Stimulated activated CD8-positive, alpha-beta memory T cell treated with anti-CD3 and anti-CD28 coated beads, Interleukin-7, amount 100 ng/mL, for 24 hours (primary cell): ENCODE measurements at places on chromosomes 7 and 10.

DNA sequence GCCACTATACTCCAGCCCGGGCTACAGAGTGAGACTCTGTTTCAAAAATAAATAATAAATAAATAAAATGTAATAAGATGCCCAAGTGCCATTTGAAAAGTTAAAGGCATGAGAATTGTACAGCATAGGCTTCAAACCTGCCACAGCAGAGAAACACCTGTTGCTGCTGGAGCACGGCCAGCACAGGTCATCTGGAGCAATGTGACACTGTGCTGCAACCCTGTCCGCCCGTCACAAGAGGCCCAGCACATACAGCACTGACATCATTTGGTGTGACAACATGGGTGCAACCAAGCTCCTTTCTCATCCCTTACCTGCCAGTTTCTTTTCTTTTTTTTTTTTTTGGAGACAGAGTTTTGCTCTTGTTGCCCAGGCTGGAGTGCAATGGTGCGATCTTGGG lies 1.3 kb downstream of the RFC2 start:
- no peak for DNase-seq

DNA sequence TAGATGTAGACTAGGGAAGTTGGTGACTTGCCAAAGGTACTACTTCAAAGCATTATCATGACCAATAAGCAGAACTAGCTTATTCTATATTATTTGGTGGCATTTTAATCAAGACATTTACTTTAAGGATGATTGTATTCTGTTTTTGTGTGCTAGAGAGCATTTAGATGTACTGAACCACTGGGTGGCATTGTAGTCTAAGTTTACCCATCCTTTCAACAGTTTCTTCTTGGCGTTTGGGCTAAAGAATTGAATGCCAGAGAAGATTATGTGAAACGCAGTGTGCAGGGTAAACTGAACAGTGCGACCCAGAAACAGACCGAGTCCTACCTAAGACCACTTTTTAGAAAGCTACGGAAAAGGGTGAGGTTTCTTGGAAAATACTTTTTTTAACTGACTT lies 26.8 kb downstream of the PRPF18 start:
- no peak for DNase-seq

DNA sequence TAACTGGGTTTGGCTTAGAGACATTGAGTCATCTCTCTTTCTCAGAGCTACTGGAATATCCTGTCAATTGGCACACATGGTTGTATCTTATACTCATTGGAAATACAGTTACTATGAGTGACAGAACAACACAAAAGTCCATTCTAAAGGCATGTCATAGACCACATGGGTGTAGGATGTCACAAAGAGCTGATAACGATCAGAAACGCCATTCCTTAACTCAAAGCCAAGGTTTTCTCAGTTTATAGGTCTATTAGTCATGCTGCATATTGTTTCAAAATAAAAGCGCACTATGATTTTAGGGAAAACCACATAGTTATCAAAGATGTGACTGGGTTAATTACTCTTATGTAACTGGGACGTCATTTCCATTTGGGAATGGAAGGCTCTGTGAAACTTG lies 147.2 kb upstream of the FAM171A1 start:
- no peak for DNase-seq

DNA sequence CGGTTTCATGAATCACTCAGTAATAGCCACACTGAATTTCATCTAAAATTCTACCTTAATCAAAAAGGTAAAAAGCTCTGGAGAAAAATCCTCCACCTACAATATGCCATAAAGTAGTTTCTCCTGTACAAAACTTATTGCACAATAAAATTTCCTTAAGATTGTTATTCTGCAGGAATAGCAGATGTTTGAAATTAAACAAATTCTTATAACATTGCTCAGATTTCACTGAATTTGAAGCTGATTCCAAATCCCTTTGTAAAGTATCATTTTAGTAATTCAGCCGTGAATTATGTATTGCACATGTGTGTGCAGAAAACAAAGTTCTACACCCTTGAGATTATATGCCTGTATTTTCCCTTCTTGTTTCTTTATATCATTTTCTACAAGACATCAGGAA lies 123.8 kb downstream of the AMPH start:
- no peak for DNase-seq

DNA sequence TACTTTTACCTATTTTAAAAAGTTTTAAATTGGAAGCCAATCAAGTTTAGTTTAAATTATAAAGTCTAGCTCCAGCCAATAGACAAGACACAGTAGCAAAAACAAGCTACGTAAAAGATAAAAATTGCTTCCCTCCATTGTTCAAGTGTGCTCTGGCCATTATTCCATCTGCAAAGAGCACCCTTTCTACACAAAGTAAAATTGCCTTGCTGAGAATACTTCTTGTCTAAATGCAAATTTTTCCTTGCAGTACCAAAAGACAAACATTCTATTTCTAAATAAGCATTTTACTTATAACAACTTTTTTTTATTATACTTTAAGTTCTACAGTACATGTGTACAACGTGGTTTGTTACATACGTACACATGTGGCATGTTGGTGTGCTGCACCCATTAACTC lies 75.9 kb upstream of the ZNF746 start:
- no peak for DNase-seq

GRCh38 chr10:100485366-100485765 lies 22.6 kb downstream of the WNT8B start:
- no peak for DNase-seq

- DNase-seq: no peak
These were observed 57.2 kb upstream of the PITRM1 start for GRCh38 chr10:3229815-3230214.

DNA sequence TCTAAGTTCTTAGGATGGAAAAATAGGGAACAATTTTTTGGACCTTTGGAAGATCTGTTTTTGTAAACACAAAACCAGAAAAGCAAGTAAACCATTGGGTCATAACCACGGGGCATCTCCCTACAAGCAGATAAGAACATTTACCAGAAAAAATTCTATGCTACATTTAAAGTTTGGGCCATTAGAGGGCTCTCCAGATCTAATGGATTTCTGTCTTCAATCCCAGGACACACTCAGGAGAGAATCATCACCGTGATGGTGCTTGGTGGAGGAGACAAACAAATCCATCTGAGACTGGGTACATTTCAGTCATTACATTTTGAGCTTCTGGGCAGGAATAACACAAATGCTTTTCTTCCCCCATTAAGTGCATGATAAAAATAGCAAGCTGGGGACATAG lies 178.4 kb upstream of the TARP start:
- no peak for DNase-seq

DNA sequence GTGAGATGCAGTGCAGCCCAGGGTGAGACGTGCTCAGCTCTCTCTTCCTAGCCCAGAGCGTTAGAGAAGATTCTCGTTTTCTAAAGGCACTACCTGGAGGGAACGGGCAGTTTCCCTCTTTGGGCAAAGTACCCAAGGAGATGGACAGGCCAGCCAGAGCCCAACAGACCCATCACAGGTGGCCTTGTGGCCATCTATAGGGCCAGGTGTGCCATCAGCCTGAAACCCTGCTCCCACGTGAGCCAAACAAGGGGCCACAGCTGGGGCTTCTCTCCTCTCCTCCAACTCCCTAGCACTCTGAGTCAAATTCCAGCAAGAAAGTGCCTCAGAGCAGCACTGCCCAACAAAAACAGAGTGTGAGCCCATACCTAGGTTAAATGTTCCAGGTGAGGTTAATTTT lies 22.3 kb downstream of the CHST15 start:
- DNase-seq: no peak

GRCh38 chr7:84088802-84089201 lies 105.8 kb downstream of the SEMA3A start:
- DNase-seq: no peak

- no peak for DNase-seq
These were observed 26.1 kb downstream of the ZFAND4 start for GRCh38 chr10:45646384-45647050.

GRCh38 chr10:86693721-86694369 lies 25.5 kb downstream of the LDB3 start:
- no peak for DNase-seq

GRCh38 chr10:30769361-30769760 lies 139.8 kb upstream of the LYZL2 start:
- DNase-seq: no peak

GRCh38 chr10:99537989-99538917 lies 5.5 kb downstream of the NKX2-3 start:
- no peak for DNase-seq

GRCh38 chr10:8055420-8056349 lies 1.2 kb downstream of the GATA3 start:
- DNase-seq: no peak

DNA sequence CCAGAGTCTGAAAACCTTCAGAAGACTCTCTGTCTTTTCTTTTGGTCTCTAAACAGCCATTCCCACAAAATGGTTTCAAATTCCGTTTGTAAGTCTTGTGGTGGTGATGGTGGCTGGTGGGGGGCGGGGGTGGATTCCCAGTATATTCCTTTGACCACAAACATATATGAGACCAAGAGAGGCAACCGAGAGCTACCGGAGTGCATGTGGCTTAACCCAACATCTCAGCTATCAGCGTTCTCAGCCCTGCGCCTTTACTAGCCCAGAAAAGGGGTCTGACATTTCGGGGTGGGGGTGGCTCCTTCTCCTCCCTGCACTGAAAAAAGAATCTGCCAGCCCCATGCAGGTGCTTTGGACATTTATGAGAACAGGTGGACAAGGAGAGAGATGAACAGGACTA lies 621.1 kb downstream of the ACTR3B start:
- no peak for DNase-seq

DNA sequence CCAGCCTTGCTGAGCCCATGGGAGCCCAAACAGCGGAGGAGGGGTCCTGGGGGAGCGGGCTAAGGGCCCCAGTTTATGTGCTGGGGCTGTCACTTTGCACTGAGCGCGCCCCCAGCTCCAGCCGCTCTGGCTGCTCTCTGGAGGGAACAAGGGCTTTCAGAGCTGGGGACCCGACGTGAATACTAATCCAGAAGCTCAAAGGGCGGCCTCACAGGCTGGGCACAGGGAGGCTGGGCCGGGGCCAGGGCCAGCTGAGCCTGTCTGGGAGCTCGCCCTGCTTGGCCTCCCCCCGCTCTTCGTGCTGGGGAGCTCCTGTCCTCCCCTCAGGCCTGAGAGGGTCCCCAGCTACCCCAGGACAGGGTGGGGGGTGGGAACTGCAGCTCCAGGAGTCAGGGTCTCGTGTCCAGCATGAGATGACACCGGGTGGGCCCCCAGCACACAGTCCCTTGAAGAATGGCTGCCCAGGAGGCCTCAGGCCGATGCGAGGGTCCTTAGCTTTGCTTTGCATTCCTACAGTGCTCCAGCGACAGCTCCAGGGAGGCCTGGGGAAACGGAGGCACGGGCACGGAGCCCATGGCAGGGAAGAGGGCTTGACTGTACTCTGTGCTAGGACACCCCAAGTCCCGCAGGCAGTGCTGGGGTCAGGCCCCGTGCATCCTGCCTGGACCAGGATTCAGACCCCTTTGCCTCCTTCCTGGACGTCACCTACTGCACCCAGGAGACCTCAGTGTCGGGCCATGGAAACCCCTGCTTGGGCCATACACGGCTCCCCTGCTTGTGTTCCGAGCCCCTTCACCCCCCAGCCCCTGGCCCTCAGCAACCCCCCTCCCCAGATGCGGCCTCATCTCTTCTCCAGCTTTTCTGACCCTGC lies 5.8 kb upstream of the AMZ1 start:
- no peak for DNase-seq

- DNase-seq: no peak
These were observed 3.5 kb upstream of the LRRC18 start for GRCh38 chr10:48943096-48943495.

DNA sequence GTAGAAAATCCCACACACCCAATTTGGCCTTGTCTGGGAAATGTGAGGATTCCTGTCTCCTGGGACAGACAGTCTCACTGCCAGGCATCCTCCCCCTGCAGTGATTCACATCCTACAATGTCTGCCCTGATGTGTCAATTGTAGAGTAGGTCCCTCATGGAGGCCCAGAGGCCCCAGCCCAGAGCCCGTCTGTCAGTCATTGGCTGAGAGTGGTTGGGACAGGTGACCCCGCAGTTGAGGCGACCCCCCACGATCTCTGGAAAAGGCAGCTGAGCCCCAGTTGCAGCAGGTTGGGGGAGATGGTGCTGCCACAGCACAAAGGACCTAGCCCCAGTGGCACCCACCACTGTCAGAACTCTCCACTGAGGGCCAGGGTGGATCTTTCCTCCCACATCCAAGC lies 84.3 kb upstream of the INSIG1 start:
- no peak for DNase-seq

DNA sequence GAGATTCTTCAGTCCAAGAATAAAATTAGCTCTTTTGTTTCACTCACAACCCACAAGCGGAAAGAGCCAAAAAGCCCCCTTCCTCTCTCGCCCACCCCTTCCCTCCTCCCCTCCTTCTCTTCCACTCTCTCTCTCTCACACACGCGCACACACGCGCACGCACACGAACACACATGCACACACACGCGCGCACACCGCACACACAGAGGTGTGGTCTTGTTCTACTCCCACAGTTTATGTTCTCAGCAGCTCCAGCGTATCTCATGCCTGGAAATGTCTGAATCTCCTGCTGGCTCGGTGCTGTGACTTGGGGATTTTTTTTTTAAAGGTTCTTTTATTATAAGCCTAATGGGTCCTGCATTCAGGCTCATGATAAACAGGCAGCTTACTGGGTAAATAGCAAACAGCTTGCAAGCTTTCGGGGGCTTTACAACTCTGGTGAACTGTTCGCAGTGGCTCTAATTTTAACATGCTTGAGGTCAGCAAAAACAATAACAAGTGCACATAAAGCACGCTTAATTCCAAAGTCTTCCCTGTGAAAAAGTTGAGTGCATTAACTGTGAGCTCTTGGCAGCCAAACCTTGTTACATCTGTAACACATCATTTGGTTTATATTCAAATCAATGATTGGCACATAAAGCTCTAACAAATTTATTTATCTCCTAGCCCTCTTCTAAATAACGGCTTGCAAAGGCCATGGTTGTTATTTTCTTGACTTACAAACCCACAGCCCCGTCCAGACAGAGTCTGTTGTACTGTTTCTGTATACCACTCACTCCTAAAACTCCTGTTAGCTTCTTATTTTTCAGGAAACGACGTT lies 424.1 kb upstream of the MGMT start:
- no peak for DNase-seq

GRCh38 chr7:157005456-157006204 lies 4.8 kb downstream of the MNX1 start:
- no peak for DNase-seq

- DNase-seq: no peak
These were observed 224.6 kb upstream of the NRP1 start for GRCh38 chr10:33559105-33559504.

GRCh38 chr7:51318886-51319579 lies 2.4 kb upstream of the COBL start:
- no peak for DNase-seq

GRCh38 chr7:2096692-2097387 lies 135.9 kb downstream of the MAD1L1 start:
- no peak for DNase-seq

DNA sequence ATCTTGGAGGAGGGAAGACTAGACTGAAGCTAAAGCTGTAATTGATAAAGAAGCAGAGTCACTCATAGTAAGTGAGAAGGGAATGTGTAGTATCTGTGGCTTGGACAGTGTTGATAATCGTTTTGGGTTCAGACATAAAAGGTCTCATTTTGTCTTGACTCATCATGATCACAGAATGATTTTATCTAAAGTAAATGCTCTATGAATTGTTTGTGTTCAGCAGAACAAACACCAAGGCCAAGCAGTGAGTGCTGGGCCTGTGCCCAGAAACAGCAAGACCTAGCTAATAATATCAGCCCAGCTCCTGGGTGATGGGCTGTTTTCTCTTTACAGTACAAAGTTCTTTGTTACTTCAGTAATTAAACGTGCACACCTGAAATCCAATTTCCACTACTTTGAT lies 26.7 kb upstream of the CD36 start:
- no peak for DNase-seq
